ENCODE measurements at places on chromosomes 7 and 10.

GRCh38 chr10:11488126-11488525 lies 123.3 kb downstream of the USP6NL start:
- no peak for DNase-seq

- no peak for DNase-seq
Observed at GRCh38 chr10:77566914-77567566, 70.6 kb downstream of the KCNMA1 start.

DNA sequence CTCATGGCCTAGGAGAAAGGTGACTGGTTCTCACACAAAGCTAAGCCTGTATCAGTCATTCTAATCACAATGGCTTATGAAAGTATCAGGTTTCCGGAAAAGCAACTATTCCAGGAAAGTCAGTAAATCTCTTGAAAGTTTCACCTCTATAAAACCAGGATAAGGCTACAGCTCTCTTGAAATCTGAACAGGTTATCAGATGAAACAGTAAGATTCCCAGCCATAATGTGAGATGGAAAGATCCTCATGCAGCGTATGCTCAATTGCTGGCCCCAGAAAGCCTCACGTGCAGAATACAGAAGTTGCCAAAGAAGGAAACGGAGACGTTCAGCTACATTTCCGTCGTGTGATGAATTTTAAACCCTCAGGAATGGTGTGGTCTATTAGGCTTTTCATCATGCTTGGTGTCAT lies 90.0 kb downstream of the PFKFB3 start:
- DNase-seq, result no peak

DNA sequence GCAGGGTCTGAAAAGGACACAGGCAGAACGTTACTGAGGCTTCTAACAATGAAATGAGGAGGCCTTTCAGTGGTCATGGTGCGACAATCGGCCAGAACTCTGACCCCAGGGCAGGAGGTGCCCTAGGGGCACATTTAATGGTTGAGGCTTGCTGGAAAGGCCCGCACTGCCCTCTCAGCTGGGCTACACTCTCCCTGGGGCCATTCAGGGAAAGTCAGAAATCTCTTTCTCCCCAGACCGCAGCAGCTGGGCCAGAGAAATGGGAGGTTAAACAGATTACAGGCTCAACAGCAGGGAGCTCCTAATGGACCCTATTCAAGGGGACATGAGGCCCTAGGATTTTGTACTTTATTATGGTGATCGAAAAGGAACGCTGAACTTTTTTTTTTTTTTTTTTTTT lies 85.6 kb upstream of the FGFR2 start:
- DNase-seq, result no peak

DNA sequence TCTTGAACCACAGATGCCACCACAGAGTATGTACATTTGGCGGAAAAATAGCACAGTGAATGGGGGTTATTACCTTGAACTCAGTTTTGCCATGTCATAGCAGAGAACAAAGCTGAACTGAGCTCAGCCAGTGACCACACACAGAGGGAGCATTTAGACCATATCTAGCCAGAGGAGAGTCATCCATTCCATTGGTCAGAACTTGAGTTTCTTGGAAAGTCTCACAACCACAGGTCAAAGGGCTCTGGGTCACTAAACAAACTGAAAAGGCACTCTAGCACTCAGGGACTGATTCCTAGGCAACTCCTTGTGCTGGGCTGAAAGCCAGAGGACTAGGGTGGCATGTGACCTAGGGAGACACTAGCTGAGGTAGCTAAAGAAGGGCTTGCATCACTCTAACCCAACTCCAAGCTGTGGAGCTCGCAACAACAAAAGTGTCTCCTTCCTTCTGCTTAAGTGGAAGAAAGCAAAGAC lies 239.7 kb upstream of the SEMA3D start:
- no peak for DNase-seq

GRCh38 chr7:2460188-2460587 lies 16.0 kb downstream of the GRIFIN start:
- DNase-seq, result no peak

DNA sequence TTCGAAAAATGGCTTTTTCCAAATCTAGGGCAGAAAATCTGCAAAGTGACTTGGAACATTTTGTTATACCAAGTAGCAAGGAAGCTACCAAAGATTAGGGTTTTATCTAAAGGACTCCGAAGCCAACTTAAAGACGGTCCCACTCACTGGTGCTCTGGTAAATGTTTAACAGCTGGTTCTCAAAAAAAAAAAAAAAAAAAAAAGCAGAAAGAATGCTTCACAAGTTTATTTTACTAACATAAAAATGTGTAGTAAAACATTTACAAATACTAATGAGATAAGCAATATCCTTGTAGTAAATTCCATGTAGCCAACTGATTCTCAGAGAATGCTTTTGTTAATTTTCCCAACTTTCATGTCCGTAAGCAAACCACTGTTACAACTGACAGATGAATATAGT lies 38.4 kb downstream of the TAF3 start:
- no peak for DNase-seq

- DNase-seq, result peak; percentile 19
Observed at GRCh38 chr10:119616882-119617570, 20.3 kb upstream of the TIAL1 start.

DNA sequence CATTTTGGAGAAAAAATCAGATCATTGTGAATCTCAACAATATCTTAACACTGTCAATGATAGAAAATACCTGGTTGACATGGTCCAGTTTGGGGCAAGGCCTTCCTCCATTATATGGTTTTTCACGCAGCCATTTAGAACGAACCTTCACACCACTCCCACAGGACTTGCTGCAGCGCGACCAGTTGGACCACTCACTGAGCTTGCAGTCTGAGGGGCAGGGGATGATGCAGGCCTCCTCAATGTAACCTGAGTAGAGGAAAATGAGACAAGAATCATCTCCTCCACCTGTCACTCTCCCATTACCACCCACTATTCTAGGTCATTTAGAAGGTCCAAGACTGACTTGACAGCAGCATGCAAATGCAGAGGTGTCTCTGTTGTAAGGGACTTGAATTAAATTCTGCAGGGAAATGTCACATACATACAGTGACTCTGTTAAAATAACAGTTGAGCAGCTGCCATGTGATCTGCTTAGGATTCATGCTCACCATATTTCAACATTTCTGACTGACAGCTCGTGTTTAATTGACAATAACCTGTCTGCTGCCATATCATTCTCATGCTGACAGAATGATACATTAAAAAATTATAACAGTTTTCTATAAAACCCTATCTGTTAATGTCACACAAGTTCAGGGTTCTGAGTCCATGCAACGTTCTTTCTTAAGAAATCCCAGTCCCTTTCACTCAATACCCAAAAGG lies 403.0 kb downstream of the THSD7A start:
- DNase-seq, result no peak

DNA sequence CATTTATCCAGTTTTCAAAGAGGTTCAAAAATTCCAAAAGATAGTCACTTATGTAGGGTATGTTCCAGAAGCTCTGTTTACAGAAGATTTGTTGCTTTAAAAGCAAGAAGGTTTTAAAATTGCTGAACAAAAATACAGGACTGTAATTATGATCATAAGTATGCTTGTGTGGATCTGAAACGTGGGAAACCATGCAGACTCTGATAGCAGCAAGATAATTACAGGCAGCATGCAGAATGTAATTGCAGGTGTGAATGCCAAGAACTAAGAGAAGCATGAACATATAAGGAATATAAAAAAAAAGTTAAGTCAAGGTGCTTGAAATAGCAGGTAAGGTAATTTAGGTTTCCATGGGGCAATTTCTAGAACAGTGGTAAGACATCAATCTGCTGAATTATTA lies 405.7 kb downstream of the ARL4A start:
- DNase-seq, result no peak

GRCh38 chr7:19519443-19520021 lies 189.3 kb downstream of the POLR1F start:
- DNase-seq, result no peak
